ENCODE measurements at places on chromosomes 12 and 14. TPM values are rescaled to one million over a fixed set of nuclear protein-coding genes. Genes with fewer than 3 reads are reported as not detected.

PTPRQ gene
- total RNA-seq, result 0.08 TPM

OR6C3 gene
- total RNA-seq, result not detected

GRCh38 chr12:123976227-123976826, 3.3 kb downstream of the ZNF664 start:
- no peak overlapping the region for H3K27ac ChIP-seq
- H3K4me1 ChIP-seq, result peaks cover 9% of the 10 kb centered on the region
- H3K4me3 ChIP-seq, result no peak overlapping the region
- H3K36me3 ChIP-seq, result no peaks in the 10 kb centered on the region
- no peak for DNase-seq
- no peaks in the 10 kb centered on the region for H3K27me3 ChIP-seq

GRCh38 chr12:3311027-3311402, 180.0 kb upstream of the PRMT8 start:
- no peak overlapping the region for H3K4me3 ChIP-seq
- no peaks in the 10 kb centered on the region for H3K36me3 ChIP-seq
- no peak for DNase-seq

Measured in liver (tissue), 10 donors.